ENCODE measurements at places on chromosomes 7 and 10.

DNA sequence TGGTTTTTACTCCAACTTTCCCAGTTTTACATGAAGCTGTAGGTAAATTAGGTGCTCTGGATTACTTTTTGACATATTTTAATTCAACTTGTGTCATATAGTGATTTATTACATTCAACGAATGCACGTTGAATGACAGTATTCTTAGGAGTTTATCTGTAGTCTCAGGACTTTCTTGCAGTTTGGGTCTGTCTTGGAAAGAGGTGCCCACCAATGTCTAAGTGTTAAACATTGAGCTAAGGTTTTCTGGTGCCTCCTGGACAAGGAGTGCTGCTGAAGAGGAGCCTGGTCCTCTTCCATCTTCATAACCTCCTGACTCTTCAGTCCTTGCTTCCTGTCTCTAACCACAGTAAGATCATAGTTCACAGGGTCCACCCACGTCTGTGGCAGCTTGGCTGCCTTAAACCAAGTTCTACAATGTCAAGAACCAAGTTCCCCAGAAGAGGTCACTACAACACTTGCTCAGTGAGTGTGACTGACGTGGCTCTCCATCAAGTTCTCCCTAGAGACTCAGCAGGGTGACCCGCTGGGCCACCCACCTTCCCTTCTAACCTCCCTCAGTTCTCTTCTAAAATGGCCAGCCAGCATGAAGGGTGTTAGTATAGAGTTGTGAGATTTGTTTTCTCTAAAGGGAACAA is 6.1 kb downstream of the NPY start:
- DNase-seq = no peak

GRCh38 chr10:120513307-120513796 is 56.3 kb downstream of the PLPP4 start:
- no peak for DNase-seq

GRCh38 chr10:3668276-3668965 is 116.6 kb downstream of the KLF6 start:
- peak; percentile 29 for DNase-seq

GRCh38 chr10:1159131-1160061 is 103.2 kb downstream of the WDR37 start:
- DNase-seq = no peak

GRCh38 chr10:121497513-121498470 is 100.5 kb downstream of the FGFR2 start:
- no peak for DNase-seq

- no peak for DNase-seq
Measured at GRCh38 chr7:123557016-123557397, 611 bp downstream of the NDUFA5 start.

- DNase-seq = no peak
Measured at GRCh38 chr7:122067077-122067476, 77.0 kb downstream of the AASS start.

GRCh38 chr10:44972874-44973306 is 5.7 kb downstream of the DEPP1 start:
- no peak for DNase-seq

DNA sequence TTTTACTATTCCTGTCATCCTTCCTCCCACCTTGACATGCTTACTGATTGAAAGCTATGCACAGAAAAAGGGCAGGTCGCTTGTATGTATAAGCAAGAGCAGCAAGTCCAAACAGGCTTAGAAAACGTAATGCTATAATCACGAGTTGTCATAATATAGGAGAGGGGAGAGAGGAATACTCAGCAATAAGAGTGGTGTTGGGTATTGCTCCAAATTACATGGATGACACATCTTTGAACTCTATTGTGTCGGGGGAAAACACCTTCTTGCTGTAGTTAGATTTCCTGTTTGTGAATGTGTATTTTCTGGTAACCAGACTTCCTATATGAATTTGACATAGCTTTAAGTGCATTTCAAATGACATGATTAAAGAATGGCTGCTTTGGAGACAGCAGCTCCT is 7.5 kb downstream of the MET start:
- DNase-seq = no peak

DNA sequence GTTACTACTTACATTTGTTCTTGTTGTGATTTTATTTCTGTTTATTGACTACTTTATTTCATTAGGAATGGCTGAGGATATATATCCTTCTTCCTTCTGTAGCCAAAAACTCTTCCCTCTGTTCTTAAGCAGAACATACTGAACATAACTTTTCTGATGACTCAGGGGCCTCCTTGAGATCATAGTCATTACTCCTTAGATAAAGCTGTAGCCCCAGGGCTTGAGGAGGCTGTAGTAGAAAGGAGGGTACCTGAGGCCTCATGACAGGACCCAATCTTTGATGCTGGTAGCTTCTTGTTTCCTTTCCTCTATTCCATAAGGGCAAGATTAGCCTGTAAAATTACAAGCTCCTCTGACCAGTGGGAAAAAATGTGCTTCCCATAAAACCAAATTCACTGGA is 41.2 kb upstream of the FGFR2 start:
- no peak for DNase-seq

GRCh38 chr7:70571403-70571934 is 560.5 kb upstream of the GALNT17 start:
- DNase-seq = no peak

DNA sequence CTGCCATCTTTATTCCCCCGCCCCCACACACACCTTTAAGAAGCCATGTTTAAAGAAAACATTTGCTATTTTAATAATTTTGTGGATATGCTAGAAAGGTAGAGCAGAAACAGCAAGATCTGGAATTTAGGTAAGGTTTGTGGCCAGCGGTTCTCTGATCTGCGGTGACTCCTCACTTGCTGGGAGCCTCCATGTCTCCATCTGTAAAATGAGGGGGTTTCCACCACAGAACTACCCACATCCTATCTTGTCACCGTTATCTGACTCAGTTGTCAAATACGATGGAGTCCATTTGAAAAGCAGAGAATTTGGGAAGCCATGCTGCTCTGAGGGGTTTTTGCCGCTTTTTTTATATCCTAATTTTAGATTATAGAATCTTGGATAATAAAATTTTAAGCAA is 23.3 kb downstream of the MACC1 start:
- DNase-seq = no peak

- no peak for DNase-seq
Measured at GRCh38 chr10:128664729-128665128, 538.5 kb upstream of the MKI67 start.

GRCh38 chr10:21270976-21271375 is 254.5 kb downstream of the SKIDA1 start:
- DNase-seq = no peak

DNA sequence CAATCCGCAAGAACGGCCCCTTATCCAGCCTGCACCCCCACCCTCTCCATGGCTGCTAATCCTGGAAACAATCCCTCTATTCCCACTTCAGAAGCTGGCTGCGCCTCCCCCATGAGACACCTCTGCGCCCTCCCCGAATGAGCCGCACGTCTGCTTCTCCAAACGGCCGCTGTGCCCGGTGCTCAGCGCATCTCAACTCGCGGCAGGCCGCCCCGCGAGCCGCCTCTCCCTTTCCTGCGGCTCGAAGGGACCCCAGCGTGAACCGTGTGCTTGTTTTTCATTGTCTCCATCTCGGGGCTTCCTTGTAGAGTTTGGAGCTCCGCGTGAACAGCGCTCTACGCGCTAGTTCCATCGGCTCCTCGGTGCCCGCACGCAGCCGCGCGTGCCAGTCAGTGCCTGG is 20.8 kb upstream of the FXYD4 start:
- no peak for DNase-seq

DNA sequence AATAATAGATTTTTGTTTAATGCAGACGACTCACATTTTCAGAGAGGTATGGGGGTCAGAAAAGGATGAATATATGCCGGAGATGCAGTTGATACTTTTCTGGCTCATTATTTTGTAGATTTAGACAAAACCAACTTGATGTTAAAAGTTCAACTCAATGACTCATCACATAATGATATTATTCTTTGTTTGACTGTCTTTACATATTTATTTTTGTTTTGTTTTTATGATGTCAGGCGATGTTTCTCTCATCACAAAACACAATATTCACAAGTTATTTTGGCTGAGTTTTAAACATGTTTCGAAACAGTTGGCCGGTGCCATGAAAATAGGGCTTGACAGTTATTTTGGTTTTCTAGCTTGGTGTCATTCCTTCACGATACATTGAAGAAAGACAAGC is 1.3 kb downstream of the GJD4 start:
- DNase-seq = no peak

DNA sequence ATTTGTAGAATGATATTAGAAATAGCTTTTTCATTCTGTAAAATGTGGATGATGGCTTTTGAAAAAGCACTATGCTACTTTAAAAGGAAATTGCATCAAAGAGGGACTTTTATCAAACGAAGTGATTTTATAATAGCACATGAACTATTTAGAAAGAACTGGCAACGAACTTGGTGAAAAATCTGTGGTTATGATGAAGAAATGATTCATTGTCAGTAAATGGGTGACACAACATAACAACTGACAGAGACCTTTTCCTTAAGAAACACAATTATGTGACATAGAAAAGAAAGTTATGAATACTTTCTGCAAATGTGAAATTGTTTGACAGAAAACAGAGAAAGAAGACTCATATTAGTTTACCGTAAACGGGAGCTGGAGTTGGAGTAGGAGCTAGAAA is 60.7 kb upstream of the LAMB4 start:
- no peak for DNase-seq

DNA sequence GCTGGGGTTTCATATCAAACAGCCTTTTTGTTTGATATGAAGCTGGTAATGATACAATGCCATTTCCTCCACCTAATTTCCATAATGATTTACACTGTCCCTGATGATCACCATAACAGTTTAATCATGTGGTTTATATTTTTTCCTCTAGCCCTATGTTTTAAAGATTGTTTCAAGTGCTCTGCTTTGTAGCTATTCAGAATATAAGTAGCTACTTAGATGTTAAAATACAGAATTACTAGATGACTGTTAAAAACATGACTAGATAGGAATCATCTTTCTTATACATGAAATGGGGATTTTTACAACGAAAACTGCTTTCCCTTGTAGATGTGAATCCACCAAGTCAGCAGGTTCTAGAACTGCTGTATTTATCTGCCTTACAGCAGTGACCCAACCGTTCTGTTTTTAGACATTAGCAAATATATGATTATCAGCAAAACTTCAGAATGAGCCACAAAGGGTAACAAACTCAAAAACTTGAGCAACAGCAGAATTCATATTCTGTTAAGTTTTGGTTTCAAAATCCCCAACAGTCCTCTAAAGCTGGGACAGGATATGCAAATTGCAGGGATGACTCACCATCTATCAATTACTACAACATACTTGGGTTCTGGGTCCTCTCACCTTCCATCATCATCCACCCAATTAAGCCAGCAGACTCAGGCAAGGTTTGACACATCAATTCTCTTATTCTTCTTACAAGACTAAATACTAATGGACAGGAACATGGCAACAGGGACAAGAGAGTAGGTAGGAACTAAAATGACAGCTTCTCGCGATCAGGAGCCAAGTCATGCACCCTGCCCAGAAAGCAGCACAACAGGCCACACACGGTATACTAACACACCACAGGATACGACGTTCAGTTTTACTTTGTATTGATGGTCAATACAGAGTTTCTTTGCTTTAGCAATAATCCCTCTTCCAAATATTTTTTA is 83.9 kb downstream of the PIP4K2A start:
- DNase-seq = no peak

DNA sequence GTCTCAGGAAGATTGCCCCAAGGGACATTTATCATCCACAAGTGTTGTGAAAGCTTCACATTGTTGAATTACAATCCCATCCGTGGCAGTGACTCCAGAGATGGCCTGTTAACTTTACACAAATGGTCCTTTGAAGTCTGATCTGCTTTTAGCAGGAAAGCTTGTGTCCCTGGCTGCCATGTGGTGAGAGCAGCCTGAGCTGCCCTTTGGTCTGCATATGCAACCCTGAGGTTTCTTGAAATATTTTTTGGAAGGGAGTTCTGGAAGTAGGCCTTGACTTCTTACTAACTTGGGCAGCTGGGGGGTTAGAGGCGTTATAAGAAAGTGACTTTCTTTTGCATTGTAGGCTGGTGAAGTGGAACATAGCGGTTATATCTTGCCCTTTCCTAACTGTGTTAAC is 41.3 kb upstream of the FAM180A start:
- DNase-seq = no peak

DNA sequence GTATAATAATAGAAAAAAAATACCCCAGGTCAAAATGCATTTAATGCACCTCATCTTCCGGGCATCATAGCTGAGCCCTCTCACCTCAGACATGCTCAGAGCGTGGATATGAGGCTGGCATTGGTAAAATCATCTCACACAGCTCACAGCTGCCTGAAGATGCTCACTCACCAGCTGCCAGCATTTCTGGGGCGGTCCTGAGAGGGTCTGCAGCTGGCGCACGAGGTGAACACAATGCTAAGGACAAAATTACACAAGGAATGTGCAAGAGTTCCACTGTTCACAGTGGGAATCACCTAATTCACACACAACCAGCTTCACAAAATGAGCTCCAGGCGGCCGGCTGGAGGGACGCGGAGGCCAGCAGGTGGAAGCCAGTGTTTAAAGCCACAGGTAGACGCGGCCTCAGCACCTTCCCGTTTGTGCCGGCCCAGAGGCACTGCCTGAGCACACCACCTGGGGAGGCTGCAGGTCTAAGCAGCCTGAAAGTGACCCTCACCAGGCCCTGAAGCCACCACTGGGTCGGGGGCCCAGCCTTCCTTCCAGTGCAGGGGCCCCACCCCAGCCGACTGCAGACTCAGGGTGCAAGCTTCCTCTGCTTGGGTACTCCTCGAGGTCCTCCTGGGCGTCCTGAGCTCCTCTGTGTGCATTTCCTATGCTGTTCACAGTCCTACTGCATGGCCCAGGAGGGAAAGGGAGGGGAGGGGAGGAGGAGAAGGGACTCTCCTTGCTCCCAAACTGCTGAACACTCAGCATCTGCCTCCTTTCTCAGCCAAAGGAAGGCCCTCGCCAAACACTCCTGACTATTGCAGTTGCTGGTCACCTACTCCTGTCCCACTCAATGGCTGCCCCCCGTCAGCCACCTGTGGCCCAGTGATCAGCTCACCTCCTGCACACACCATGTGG is 61.2 kb upstream of the FAM20C start:
- DNase-seq = no peak

DNA sequence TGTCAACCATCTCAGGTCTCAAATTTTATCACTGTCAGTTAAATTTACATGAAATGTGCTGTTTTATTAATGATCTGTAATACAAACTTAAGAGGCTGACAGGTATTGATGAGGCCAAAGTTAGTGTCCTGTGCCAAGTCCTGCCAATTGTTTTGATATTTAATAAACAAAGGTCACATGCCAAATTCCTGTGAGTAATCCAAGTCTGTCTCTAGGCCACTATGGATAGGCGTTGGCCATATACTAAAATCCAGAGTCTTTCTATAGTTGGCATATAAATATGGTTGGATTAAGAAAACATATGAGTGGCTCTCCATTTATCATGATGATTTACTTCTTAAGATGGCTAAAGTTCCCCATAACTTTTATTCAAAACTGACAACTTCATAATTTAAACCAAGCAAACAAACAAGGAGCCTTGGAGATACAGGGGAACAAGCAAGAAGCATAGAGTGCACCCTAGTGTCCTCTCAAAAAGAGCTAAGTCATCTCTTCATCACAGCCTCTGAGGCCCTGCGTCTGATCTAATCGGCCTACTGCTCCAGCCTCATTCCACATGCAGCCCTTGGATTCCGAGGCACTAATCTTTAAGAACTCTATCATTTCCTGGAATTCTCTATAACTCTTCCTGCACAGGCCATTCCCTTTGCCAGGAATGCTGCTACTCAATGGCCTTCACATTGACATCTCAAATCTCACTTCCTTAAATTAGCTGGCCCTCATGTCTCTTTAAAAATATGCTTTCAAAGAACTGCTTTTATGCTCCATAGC is 32.7 kb upstream of the NRCAM start:
- DNase-seq = no peak

- no peak for DNase-seq
Measured at GRCh38 chr7:139403601-139404000, 43.9 kb downstream of the LUC7L2 start.

Measured in stimulated activated CD4-positive, alpha-beta T cell treated with anti-CD3 and anti-CD28 coated beads, Interleukin-1b, Interleukin-23, amount 100 ng/mL, for 1 hour (primary cell).